ENCODE measurements at places on chromosomes 12 and 14. TPM values are rescaled to one million over a fixed set of nuclear protein-coding genes. Genes with fewer than 3 reads are reported as not detected.

DNA sequence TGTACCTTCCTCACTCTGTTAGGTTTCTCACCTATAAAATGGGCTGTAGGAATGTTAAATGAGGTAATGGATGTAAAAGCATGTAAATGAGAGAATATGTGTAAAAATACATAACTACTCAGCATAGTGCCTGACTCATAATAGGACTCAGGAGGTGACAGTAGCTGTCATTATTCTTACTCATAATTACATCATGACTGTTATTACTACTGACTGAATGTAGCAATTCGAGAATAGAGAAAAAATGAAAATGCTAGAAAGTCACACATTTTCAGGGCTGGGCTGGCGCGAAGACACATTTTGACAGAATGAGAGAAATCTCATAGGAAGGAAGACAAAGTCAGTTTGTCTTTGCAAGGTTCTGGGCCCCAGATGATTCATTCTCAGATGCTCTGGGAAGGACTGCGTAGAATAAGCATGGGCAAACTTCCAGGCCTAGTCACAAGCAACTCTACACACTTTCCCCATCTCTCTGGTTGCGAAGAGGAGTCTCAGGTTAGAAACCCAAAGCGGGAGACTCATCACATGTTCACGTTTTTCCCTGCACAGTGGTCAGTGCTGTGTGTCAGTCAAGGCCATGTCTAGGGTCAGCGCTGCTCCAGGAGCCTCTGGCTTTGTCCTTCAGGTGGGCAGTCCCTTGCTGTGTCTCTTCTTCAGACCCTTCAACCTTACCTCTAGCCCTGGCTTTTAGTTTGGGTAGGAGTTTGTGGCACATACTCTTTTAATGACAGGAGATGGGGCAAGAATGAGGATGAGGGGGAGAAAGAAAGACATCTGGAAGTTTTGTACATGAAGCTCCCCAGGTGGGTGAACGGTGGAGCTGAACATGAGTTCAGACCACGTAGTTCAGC, 8.4 kb downstream of the GPRC5A start:
- H3K4me3 ChIP-seq: no peak overlapping the region
- peak overlapping the region; percentile 99 for H3K27ac ChIP-seq
- DNase-seq: peak; percentile 63
- peaks cover 76% of the 10 kb centered on the region for H3K4me1 ChIP-seq
- no peaks in the 10 kb centered on the region for H3K27me3 ChIP-seq

- no peaks in the 10 kb centered on the region for H3K36me3 ChIP-seq
- DNase-seq: no peak
- no peak overlapping the region for H3K27ac ChIP-seq
- H3K4me3 ChIP-seq: no peak overlapping the region
Measured at GRCh38 chr12:124129132-124129531, 156.1 kb downstream of the ZNF664 start.

GRCh38 chr14:88188745-88189416, 134.2 kb downstream of the KCNK10 start:
- no peak overlapping the region for H3K4me3 ChIP-seq
- no peaks in the 10 kb centered on the region for H3K4me1 ChIP-seq
- H3K27me3 ChIP-seq: no peaks in the 10 kb centered on the region
- no peaks in the 10 kb centered on the region for H3K36me3 ChIP-seq
- no peak for DNase-seq

- H3K36me3 ChIP-seq: no peaks in the 10 kb centered on the region
- DNase-seq: no peak
- no peaks in the 10 kb centered on the region for H3K27me3 ChIP-seq
- no peak overlapping the region for H3K27ac ChIP-seq
- H3K4me1 ChIP-seq: peaks cover 8% of the 10 kb centered on the region
- no peak overlapping the region for H3K4me3 ChIP-seq
Measured at GRCh38 chr14:85463512-85463911, 66.4 kb upstream of the FLRT2 start.

GRCh38 chr12:124949066-124949465, 34.6 kb upstream of the UBC start:
- no peaks in the 10 kb centered on the region for H3K4me1 ChIP-seq
- no peak overlapping the region for H3K27ac ChIP-seq
- no peak overlapping the region for H3K4me3 ChIP-seq
- H3K27me3 ChIP-seq: no peaks in the 10 kb centered on the region

- H3K27me3 ChIP-seq: no peaks in the 10 kb centered on the region
- no peak for DNase-seq
- no peaks in the 10 kb centered on the region for H3K36me3 ChIP-seq
- no peak overlapping the region for H3K4me3 ChIP-seq
- H3K4me1 ChIP-seq: peaks cover 7% of the 10 kb centered on the region
Measured at GRCh38 chr12:24931666-24932405, 17.1 kb downstream of the BCAT1 start.

DNA sequence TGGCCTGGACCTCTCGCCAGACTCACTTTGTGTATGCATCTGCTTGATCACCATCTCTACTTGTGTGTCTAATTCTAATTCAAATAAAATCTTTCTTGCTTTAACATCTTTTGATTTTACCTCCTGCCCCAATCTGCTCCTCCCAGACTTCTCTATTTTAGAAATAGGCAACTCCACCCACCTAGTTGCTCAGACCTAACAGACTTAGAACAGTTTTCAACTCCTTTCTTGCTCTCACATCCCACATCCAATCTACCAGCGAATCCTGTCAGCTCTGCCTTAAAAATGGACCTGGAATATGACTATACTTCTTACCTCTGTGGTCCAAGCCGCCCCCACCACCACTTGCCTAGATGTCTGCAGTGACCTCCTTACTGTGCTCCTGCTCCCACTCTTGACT, 18.7 kb downstream of the NRXN3 start:
- DNase-seq: no peak
- H3K27me3 ChIP-seq: peaks cover 4% of the 10 kb centered on the region
- H3K4me3 ChIP-seq: no peak overlapping the region
- no peaks in the 10 kb centered on the region for H3K36me3 ChIP-seq

GRCh38 chr12:120640861-120641833, 721 bp downstream of the CABP1 start:
- peaks cover 6% of the 10 kb centered on the region for H3K4me1 ChIP-seq
- H3K27ac ChIP-seq: no peak overlapping the region
- H3K36me3 ChIP-seq: no peaks in the 10 kb centered on the region
- peak overlapping the region; percentile 54 for H3K4me3 ChIP-seq
- DNase-seq: no peak
- peaks cover 40% of the 10 kb centered on the region for H3K27me3 ChIP-seq

- H3K4me3 ChIP-seq: no peak overlapping the region
- DNase-seq: no peak
- no peaks in the 10 kb centered on the region for H3K4me1 ChIP-seq
- no peaks in the 10 kb centered on the region for H3K36me3 ChIP-seq
- H3K27ac ChIP-seq: no peak overlapping the region
- no peaks in the 10 kb centered on the region for H3K27me3 ChIP-seq
Measured at GRCh38 chr12:129670256-129670920, 233.4 kb downstream of the TMEM132D start.

- no peak overlapping the region for H3K4me3 ChIP-seq
- H3K27ac ChIP-seq: no peak overlapping the region
- no peak for DNase-seq
- H3K4me1 ChIP-seq: no peaks in the 10 kb centered on the region
- no peaks in the 10 kb centered on the region for H3K36me3 ChIP-seq
Measured at GRCh38 chr12:71447691-71448132, 8.1 kb downstream of the LGR5 start.

GRCh38 chr14:79783041-79783440, 428.3 kb downstream of the DIO2 start:
- no peak overlapping the region for H3K27ac ChIP-seq
- no peaks in the 10 kb centered on the region for H3K36me3 ChIP-seq
- DNase-seq: no peak

- no peak for DNase-seq
- no peak overlapping the region for H3K4me3 ChIP-seq
- H3K36me3 ChIP-seq: peaks cover 41% of the 10 kb centered on the region
- H3K4me1 ChIP-seq: peaks cover 4% of the 10 kb centered on the region
- H3K27me3 ChIP-seq: no peaks in the 10 kb centered on the region
- H3K27ac ChIP-seq: no peak overlapping the region
Measured at GRCh38 chr14:74478996-74479635, 14.0 kb downstream of the NPC2 start.

- H3K36me3 ChIP-seq: no peaks in the 10 kb centered on the region
- H3K4me1 ChIP-seq: no peaks in the 10 kb centered on the region
- H3K27ac ChIP-seq: no peak overlapping the region
- H3K4me3 ChIP-seq: no peak overlapping the region
Measured at GRCh38 chr12:110062241-110062640, 13.9 kb upstream of the C12orf76 start.

DNA sequence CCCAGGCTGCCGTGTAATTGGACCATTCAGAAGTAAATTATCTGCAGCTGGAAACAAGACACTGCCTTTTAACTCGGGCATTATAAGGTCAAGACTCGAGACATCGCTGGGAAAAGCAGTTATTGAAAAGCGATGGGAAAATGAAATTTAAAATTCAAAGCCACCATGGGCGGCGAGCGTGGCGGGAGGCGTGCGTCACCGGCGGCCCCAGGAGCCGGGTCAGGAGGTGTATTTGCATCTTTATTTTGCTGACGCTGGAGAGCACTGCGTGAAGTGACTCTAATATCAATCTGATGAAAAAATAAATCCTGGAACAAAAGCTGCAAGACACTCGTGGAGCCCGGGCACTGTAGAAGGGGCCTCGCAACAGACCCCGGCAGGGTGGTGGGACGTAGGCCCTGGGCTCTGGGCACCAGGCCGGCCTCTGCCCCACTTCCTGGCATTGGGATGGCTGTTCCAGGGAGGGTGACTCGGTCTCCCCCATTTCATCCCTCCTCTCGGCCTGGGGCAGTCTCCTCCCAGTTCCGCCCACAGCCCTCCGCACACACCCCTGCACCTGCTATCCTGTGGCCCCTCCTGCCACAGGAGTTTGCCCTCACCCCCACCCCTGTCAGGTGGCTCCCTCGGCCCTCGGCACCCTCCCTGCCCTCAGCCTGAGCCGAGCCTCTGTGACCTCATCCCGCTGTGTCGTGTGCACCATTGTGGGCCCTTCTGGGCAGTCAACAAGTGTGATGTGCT, 196.2 kb downstream of the KIF26A start:
- H3K4me1 ChIP-seq: no peaks in the 10 kb centered on the region
- DNase-seq: no peak
- H3K27me3 ChIP-seq: no peaks in the 10 kb centered on the region
- no peaks in the 10 kb centered on the region for H3K36me3 ChIP-seq
- H3K27ac ChIP-seq: no peak overlapping the region
- H3K4me3 ChIP-seq: no peak overlapping the region

- H3K27me3 ChIP-seq: peaks cover 16% of the 10 kb centered on the region
- DNase-seq: no peak
- no peak overlapping the region for H3K4me3 ChIP-seq
- H3K4me1 ChIP-seq: no peaks in the 10 kb centered on the region
- H3K27ac ChIP-seq: no peak overlapping the region
Measured at GRCh38 chr12:4802841-4803240, 82.6 kb downstream of the GALNT8 start.

Gene ARMH4
- 0.56 TPM for polyA plus RNA-seq

Gene KLHL33
- not detected for polyA plus RNA-seq

Gene CLEC1A
- 0.05 TPM for polyA plus RNA-seq

Gene OAS2
- 92.7 TPM for polyA plus RNA-seq

Gene TTC5
- polyA plus RNA-seq: 13.9 TPM

Gene DNAI7
- polyA plus RNA-seq: 0.02 TPM

Gene EFS
- polyA plus RNA-seq: 1.4 TPM

Gene NR2C1
- polyA plus RNA-seq: 25.5 TPM
